Naive thymus-derived CD8-positive, alpha-beta T cell (primary cell): ENCODE measurements at places on chromosomes 3 and 15. TPM values are rescaled to one million over a fixed set of nuclear protein-coding genes. Genes with fewer than 3 reads are reported as not detected.
A peak's percentile ranks its signal among the peaks of the same experiment; 100 is the strongest.

BLM gene
- 7.1 TPM for total RNA-seq

C3orf22 gene
- total RNA-seq, result not detected

PPM1L gene
- 5.9 TPM for total RNA-seq

DNA sequence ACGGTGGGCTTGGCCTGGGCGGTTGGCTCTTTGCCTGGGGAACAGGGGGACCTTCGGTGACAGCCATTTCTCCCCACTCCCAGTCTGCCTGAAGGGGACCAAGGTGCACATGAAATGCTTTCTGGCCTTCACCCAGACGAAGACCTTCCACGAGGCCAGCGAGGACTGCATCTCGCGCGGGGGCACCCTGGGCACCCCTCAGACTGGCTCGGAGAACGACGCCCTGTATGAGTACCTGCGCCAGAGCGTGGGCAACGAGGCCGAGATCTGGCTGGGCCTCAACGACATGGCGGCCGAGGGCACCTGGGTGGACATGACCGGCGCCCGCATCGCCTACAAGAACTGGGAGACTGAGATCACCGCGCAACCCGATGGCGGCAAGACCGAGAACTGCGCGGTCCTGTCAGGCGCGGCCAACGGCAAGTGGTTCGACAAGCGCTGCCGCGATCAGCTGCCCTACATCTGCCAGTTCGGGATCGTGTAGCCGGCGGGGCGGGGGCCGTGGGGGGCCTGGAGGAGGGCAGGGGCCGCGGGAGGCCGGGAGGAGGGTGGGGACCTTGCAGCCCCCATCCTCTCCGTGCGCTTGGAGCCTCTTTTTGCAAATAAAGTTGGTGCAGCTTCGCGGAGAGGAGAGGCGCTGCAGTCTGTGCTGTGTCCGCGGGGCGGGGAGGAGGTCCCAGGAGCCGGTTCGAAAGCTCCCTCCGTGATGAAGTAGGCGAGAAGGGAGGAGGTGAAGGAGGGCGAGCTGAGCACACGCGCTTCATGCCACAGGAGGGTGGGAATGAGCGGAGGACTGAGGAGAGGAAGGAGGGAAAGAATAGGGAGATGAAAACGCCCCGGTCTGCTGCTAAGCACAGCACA, 9.6 kb downstream of the CLEC3B start:
- no peak overlapping the region for H3K27ac ChIP-seq
- no peaks in the 10 kb centered on the region for H3K36me3 ChIP-seq
- H3K27me3 ChIP-seq, result peaks cover 61% of the 10 kb centered on the region

GRCh38 chr3:149401212-149401925, 23.9 kb upstream of the TM4SF1 start:
- H3K4me3 ChIP-seq, result no peak overlapping the region
- peaks cover 12% of the 10 kb centered on the region for H3K27me3 ChIP-seq

- no peaks in the 10 kb centered on the region for H3K27me3 ChIP-seq
- H3K4me3 ChIP-seq, result no peak overlapping the region
- DNase-seq, result no peak
- no peak overlapping the region for H3K27ac ChIP-seq
- no peaks in the 10 kb centered on the region for H3K4me1 ChIP-seq
- H3K36me3 ChIP-seq, result no peaks in the 10 kb centered on the region
Observed at GRCh38 chr3:35549690-35550089, 89.6 kb upstream of the ARPP21 start.

GRCh38 chr3:122245513-122246174, 62.2 kb downstream of the CASR start:
- no peak for DNase-seq
- H3K4me1 ChIP-seq, result peaks cover 10% of the 10 kb centered on the region
- H3K27ac ChIP-seq, result no peak overlapping the region
- H3K4me3 ChIP-seq, result peak overlapping the region; percentile 71

- no peaks in the 10 kb centered on the region for H3K36me3 ChIP-seq
- no peak overlapping the region for H3K27ac ChIP-seq
- H3K27me3 ChIP-seq, result peaks cover 4% of the 10 kb centered on the region
- no peak for DNase-seq
- no peaks in the 10 kb centered on the region for H3K4me1 ChIP-seq
Observed at GRCh38 chr3:139705631-139706030, 27.9 kb upstream of the NMNAT3 start.

GRCh38 chr3:197031315-197032285, 2.0 kb upstream of the MELTF start:
- H3K36me3 ChIP-seq, result no peaks in the 10 kb centered on the region
- no peak for DNase-seq
- no peak overlapping the region for H3K4me3 ChIP-seq
- peaks cover 5% of the 10 kb centered on the region for H3K4me1 ChIP-seq

DNA sequence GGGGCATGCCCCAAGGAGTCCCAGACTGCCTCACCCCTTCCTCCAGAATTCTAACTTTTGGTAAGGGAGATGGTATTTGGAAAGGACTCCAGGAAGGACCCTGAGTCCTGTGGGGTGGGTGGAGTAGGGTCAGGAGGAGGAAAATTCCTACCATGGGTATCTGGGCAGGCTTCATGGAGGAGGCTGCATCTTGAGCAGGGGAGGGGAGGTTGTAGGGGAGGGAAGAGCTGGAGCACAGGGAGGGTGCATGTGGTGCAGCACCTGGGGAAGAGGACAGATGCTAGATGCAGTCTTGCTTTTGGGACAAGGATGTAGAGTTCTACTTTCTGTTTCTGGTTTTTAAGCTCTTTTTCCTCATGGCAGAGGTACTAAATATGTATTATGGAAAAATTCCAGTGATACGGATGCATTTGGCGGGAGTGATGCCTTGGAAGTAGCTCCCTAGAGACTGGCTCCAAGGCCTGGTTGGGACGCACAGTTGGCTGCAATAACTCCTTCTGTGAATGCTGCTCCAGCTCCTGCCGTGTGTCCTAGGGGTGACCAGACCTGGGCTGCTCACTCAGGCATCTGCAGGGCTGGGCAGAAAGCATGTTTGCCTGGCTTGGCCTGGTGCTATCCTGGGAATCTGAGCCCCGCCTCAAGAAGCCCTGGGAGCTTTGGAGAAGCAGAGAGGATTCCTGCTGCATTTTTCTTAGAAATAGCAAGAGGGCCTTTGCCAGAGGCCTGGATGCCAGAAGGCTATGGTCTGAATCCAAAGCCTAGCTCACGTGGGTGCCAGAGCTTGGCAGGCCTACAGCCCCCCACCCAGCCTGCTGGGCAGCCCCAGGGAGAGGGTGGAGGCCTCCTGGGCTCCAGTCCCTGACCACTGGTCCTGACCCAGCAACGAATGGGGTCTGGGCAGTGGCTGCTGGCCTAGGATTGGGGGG, 10.1 kb downstream of the SEMA3F start:
- H3K4me3 ChIP-seq, result no peak overlapping the region
- H3K27ac ChIP-seq, result no peak overlapping the region
- no peaks in the 10 kb centered on the region for H3K27me3 ChIP-seq
- no peak for DNase-seq
- H3K4me1 ChIP-seq, result no peaks in the 10 kb centered on the region
- no peaks in the 10 kb centered on the region for H3K36me3 ChIP-seq

DNA sequence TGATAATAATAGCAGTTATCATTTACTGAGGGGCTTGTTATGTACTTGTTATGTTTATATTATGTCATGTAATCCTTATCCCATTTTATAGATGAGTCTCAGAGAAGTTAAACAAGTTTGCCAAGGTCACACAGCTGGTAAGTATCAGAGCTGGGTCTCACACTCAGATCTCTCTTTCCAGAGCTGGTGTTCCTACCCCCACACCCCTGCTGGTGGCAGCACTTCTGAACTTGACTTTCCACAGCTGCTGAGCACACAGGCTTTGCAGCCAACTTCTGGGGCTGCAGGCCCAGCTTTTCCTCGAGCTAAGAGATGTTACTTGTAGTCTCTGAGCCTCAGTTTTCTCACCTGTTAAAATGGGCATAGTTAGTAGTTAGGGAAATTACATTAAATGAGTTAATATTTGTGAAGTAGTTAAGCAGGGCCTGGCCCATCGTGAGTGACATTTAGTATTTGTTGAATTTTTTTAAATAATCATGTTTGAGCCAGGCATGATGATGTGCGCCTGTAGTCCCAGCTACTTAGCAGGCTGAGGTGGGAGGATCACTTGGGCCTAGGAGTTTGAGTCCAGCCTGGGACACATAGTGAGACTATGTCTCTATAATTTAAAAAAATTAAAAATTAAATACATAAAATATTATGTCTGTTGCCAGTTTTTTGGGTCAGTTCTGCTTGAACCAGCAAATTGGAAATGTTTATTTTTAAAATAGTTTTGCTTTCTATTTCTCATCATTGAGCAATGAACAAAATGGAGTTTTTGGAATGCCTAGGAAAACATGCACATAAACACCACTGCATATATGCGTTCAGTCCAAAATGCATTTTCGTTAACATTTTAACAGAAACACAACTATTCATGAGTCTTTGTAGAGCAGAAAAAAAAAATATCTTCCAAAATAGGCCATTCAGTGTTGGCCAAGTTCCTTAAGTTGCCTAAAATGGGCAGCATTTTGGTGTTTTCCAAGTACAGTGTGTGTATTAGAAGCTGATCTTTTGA, 87.3 kb downstream of the SMAD6 start:
- H3K27me3 ChIP-seq, result no peaks in the 10 kb centered on the region
- no peak overlapping the region for H3K4me3 ChIP-seq
- no peaks in the 10 kb centered on the region for H3K36me3 ChIP-seq

DNA sequence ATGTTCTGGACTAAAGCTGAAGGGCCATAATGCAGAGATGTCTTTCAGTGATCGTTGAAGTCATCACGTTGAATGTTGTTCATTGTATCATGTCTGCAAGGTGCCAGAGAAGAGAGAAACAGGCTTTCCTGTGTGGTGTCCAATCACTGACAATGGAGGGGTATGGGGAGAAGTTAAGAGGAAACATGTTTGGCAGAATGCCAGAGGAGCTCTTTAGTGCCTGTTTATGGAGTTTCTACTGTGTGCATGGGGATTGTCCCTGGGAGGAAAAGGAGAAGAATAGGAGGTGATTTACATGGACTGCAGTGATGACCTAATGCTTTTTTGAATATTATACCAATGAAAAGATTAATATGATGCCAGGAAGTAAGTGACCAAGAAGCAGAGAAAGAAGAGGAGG, 11.7 kb downstream of the SCAANT1 start:
- no peaks in the 10 kb centered on the region for H3K27me3 ChIP-seq
- peak overlapping the region; percentile 80 for H3K27ac ChIP-seq
- H3K4me1 ChIP-seq, result peaks cover 5% of the 10 kb centered on the region
- H3K36me3 ChIP-seq, result peaks cover 25% of the 10 kb centered on the region

DNA sequence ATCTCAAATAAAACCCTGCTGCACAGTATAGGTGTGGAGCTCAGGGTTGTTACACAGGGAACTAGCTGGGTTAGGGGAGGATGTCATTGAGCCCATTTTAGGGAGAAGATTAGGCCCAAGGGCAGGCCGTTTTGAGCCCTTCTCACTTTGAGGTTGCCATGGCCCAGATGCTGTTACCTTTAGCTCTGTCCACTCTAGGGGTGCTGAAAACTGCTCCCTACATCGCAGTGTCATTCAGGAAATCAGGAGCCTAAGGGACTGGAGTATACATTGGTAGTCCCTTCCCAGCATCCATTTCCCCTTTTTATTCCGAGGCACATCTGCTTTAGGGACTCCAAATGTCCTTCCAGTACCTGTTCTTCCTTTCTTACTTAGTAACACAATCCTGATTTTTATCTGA, 79.0 kb upstream of the SELENOK start:
- H3K27ac ChIP-seq, result no peak overlapping the region
- DNase-seq, result no peak
